ENCODE measurements at places on chromosomes 1 and 21. TPM values are rescaled to one million over a fixed set of nuclear protein-coding genes. Genes with fewer than 3 reads are reported as not detected.
A peak's percentile ranks its signal among the peaks of the same experiment; 100 is the strongest.

Gene GSTM5
- 2.8 TPM for total RNA-seq

Gene KRTCAP2
- 147 TPM for total RNA-seq

Gene AMY2B
- total RNA-seq: 37.1 TPM

GRCh38 chr1:201944639-201945038 is 1.7 kb downstream of the LMOD1 start:
- DNase-seq: no peak

DNA sequence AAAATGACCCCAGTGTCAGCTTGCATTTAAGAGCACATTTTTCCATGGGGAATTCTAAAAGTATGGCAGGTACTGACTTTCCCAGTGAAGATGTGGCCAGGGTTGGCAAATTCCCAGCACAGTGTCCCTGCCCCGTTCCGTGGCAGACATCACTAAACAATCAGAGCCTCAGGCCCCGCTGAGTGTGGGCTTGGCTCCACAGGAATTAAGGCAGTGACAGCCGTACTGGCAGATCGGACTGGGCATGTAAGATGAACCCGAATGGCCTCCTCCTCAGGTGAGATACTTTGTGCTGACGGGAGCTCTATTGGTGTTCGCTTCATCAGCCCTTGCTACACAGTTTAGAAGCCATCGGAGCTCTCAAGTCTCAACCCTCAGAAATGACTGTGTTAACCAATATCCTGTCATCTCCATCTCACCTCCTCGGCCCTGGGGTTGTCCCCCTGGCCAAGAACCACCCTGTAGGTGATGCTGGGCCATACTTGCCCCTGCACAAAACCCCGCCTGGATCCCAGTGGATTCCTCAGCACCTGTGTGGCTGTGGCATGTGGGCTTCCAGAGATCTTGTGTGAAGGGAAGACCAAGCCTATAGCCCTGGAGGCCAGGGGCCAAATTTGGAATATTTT is 29.0 kb upstream of the ABCG1 start:
- DNase-seq: peak; percentile 54

DNA sequence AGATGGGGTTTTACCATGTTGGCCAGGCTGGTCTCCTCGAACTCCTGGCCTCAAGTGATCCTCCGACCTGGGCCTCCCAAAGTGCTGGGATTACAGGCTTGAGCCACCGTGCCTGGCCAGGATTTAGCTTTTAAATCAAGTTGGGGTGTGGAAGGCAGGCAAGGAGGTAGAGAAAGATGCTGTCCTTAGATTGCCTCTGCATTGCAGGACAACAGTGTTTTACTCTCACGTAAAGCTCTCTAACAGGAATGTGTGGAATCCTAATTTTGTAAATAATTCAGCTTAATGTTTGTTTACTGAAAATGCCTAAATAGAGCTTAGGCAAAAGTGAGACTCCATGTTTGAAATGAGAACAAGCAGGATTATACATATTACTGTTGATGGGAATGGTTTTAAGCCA is 29.5 kb upstream of the TGFB2 start:
- DNase-seq: no peak

DNA sequence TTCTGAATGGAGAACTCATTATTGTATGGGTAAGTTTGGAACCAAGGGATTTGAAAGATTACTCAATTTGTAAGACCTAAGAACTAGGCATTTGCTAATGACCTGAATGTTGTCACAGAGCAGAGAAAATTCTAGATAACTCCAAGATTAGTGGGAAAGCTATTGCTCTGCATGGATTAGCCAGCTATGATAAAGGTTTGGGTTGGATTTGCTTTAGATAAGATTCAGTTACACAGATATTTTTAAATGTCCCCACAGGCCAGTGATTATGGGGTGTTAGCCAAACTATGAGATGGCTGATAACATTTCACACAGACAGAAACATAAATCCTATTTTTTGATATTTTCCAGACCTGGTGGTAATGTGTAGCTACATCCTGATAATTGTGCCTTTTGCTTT is 88.2 kb downstream of the NTPCR start:
- no peak for DNase-seq

- DNase-seq: no peak
Measured at GRCh38 chr1:115539061-115539460, 102.7 kb upstream of the VANGL1 start.

GRCh38 chr21:32337206-32337605 is 38.6 kb downstream of the MRAP start:
- no peak for DNase-seq

Data from right atrium auricular region (tissue), 2 donors.